Psoas muscle (tissue), 8 donors: ENCODE measurements at places on chromosomes 16 and 17. TPM values are rescaled to one million over a fixed set of nuclear protein-coding genes. Genes with fewer than 3 reads are reported as not detected.

DNA sequence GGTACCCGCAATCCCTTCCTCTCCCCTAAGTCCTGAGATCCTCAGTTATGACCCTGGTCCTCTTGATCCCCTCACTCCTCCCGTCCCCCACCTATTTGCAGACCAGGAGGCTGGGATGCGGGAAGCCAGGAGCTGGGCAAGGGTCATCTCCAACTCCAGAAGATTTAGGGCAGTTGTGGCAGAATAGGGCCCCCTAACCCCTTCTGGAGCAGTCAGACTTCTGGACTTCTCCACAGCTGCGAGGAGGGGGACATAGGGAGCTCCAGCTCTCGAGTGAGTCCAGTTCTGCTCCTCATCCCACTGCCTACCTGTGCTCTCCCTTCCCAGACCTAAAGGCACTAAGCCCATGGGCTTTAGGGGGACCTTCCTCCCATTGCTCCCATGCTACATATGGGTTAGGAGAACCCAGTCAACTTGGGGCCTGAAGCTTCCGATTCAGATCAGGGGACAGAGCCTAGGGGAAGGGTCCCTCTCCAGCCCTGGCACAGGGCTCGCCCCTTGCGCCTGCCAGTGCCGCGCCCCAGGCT, 1.3 kb downstream of the WNK4 start:
- H3K4me3 ChIP-seq, result no peak overlapping the region
- H3K4me1 ChIP-seq, result no peaks in the 10 kb centered on the region
- no peaks in the 10 kb centered on the region for H3K27me3 ChIP-seq
- DNase-seq, result no peak

DNA sequence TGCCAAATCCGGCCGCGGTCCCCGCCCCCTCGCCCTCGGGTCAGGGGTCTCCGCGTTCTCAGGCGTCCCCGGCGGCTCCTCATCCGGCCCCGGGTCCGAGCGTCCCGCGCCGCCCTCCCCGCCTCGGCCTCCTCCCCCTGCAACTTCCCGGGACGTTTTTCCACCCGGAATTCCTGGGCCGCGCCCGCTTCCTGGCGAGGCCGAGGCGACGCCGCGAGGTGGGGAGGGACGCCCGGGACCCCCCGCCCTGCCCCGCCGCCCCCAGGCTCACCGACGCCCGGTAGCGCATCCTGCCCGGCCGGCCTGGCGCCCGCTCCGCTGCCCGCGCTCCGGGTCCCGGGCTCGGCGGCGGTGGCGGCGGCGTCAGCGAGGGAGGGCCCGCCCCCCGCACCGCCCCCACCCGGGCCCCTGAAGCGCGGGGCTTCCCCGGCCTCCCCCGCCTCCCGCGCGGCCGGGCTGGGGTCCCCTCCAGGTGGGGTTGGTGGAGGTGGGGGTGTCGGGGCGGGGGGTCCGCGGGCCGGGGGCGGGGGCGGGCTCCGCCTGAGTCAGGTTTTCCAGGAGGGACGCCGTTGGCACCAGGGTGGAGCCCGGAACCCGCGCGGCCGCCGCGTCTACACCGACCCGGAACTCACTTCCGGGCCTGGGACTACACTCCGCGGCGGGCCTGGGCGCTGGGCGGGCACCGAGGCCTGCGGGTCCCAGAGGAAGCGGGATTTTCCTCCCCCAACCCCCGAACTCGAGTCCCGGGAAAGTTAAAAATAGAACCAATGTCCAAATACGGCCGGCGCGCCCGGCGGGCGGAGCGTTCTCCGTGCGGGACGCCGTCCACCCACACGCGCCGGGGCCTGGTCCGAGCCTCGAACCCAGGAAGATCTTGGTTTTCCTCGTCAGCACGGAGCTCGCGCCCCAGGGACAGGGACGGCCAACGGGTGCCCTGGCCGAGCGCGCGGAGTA, 6.8 kb downstream of the MYO1C start:
- H3K4me1 ChIP-seq, result peaks cover 41% of the 10 kb centered on the region
- peak; percentile 83 for DNase-seq
- peak overlapping the region; percentile 91 for H3K27ac ChIP-seq
- H3K27me3 ChIP-seq, result no peaks in the 10 kb centered on the region
- peaks cover 21% of the 10 kb centered on the region for H3K36me3 ChIP-seq

DNA sequence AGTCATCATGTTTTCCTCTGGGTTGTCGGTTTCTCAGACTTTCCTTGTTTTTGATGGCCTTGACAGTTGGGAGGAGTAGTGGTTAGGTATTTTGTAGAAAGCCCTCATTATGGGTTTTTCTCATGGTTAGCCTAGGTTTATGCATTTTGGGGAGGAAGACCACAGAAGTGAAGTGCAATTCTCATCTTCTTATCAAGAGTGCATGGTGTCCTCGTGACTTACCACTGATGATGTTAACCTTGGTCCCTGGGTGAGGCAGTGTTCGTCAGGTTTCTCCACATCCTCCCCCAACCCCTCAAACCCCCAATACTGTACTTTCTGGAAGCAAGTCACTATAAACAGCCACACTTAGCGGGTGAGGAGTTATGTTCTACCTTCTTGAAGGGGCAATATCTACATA, 42.3 kb downstream of the BPTF start:
- DNase-seq, result no peak
- H3K4me1 ChIP-seq, result no peaks in the 10 kb centered on the region
- no peaks in the 10 kb centered on the region for H3K36me3 ChIP-seq
- H3K4me3 ChIP-seq, result no peak overlapping the region
- no peaks in the 10 kb centered on the region for H3K27me3 ChIP-seq

Gene G6PC1
- not detected for total RNA-seq

- no peak overlapping the region for H3K4me3 ChIP-seq
- peaks cover 4% of the 10 kb centered on the region for H3K27me3 ChIP-seq
- H3K27ac ChIP-seq, result peak overlapping the region; percentile 23
- no peak for DNase-seq
- H3K36me3 ChIP-seq, result no peaks in the 10 kb centered on the region
- H3K4me1 ChIP-seq, result no peaks in the 10 kb centered on the region
Observed at GRCh38 chr17:43467981-43468581, 15.7 kb upstream of the DHX8 start.

Gene ELAC2
- total RNA-seq, result 55.7 TPM

Gene TSPOAP1
- total RNA-seq, result 4.6 TPM

Gene BICDL2
- total RNA-seq, result not detected
